ENCODE measurements at places on chromosomes 13 and 19. TPM values are rescaled to one million over a fixed set of nuclear protein-coding genes. Genes with fewer than 3 reads are reported as not detected.

The KIR2DL3 gene
- total RNA-seq, result not detected

The DACH1 gene
- 110 TPM for total RNA-seq

The NOVA2 gene
- total RNA-seq, result 163 TPM

The REEP6 gene
- total RNA-seq, result 21.5 TPM

The ZNF749 gene
- 23.3 TPM for total RNA-seq

The CASP14 gene
- total RNA-seq, result not detected

GRCh38 chr13:73011751-73012150 is 47.1 kb upstream of the KLF5 start:
- peaks cover 3% of the 10 kb centered on the region for H3K27me3 ChIP-seq
- H3K36me3 ChIP-seq, result no peaks in the 10 kb centered on the region
- DNase-seq, result no peak
- no peak overlapping the region for H3K4me3 ChIP-seq
- H3K27ac ChIP-seq, result no peak overlapping the region

DNA sequence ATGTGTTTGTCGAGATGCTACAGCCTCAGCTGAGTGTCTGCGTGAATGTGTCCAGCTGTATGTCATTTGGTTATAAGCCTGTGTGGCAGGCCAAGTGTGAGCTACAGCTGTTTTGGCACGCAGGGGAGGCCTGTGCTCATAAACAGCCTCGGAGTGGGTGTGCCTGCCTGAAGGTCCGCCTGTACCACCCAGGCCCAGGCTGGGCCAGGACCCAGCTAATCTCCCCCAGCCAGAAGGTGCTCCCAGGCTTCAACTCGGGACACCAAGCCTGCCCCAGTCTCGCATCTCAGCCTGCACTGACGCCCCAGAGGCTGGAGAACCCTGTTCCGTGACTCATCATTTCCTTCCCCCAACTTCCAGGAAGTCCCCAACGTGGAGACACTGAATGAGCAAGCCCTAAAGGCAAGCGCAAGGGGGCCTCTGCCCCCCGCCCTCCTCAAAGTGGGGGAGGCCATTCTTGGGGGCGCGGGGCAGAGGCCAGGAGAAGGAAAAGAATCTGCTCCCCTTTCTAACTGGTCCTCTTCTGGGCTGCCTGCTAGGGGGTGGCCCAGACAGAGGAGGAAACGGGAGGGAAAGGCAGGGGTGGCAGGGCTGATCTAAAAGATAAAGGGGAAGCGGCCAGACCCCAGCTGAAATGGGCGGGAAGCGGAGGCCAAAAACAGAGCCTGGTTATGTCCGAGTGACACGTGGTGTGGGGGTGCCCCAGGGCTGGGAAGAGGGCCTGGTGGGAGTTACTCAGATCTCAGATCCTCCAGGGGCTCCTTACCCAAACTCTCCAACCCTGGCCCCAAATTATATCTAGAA is 2.0 kb downstream of the SLC1A5 start:
- DNase-seq, result peak; percentile 37
- H3K4me1 ChIP-seq, result peaks cover 4% of the 10 kb centered on the region
- peaks cover 3% of the 10 kb centered on the region for H3K27me3 ChIP-seq
- H3K36me3 ChIP-seq, result no peaks in the 10 kb centered on the region
- H3K27ac ChIP-seq, result peak overlapping the region; percentile 39

DNA sequence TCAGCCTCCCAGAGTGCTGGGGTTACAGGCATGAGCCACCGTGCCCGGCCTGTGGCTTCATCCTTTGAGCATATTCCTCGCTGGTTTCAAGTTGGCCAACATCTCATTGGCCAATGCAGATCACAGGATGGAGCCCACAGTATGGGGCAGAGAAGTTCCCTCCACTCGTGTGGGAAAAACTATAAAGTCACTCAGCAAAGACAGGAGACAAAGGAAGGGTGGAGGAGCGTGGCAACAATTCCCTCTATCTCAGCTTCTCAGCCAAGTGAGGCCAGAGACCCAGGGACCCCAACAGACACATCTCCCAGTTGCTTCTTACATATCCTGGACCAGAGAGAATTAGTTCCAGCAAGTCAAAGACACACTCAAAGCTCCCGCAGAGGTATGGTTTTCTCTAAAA is 184.6 kb upstream of the SOX1 start:
- H3K4me3 ChIP-seq, result no peak overlapping the region
- H3K36me3 ChIP-seq, result peaks cover 4% of the 10 kb centered on the region
- H3K4me1 ChIP-seq, result peaks cover 4% of the 10 kb centered on the region
- DNase-seq, result no peak

DNA sequence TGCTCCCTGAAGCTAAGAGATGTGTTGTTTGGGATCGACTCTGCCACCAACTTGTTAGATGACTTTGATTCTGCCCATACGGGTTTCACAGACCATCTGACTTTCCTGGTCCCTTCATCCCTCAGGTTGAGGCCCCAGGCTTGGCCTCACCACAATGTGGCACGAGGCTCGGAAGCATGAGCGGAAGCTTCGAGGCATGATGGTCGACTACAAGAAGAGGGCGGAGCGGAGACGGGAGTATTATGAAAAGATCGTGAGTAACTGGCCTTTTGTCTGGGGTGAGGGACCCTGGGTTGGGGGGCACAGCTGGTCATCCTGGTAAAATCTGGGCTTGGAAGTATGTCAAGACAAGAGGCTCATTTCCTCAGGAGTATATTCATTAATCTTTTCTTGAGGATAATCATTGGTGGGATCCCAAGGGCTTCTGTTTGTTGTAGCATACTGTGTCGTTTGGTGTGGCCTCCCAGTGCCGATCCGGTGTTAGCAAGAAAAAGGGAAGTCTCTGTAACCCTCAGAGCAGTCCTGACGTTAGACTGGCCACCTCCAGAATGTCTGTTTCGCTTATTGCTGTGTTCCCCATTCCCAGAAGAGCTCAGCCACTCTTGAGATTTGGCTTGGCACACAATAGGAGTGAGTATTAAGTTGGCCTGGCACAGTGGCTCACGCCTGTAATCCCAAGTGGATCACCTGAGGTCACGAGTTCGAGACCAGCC is 1.4 kb downstream of the CLASRP start:
- peak overlapping the region; percentile 99 for H3K4me3 ChIP-seq
- H3K27me3 ChIP-seq, result peaks cover 4% of the 10 kb centered on the region
- DNase-seq, result no peak
- peaks cover 8% of the 10 kb centered on the region for H3K4me1 ChIP-seq
- H3K27ac ChIP-seq, result peak overlapping the region; percentile 89

DNA sequence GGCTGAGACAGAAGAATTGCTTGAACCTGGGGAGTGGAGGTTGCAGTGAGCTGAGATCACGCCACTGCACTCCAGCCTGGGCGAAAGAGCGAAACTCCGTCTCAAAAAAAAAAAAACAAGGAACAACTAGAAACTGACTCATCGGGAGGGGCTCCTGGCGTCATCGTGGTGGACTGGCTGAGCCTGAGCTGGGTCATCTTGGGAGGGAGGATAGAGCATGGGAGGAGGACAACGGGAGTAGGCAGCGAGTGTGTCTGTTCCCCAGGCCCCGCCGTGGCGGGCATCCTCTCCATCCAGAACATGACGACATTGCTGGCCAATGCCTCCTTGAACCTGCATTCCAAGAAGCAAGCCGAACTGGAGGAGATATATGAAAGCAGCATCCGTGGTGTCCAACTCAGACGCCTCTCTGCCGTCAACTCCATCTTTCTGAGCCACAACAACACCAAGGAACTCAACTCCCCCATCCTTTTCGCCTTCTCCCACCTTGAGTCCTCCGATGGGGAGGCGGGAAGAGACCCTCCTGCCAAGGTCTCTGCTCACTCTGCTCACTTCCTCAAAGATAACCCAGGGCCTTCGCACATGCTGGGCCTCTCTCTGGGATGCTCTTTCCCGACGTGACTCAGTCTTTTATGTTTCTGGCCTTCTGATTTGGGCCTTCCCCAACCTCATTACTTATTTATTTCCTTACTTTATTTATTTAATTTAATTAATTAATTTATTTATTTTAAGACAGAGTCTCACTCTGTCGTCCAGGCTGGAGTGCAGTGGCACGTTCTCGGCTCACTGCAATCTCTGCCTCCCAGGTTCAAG is 16.6 kb downstream of the DDX39A start:
- H3K27ac ChIP-seq, result no peak overlapping the region
- no peak overlapping the region for H3K4me3 ChIP-seq
- no peaks in the 10 kb centered on the region for H3K4me1 ChIP-seq
- no peaks in the 10 kb centered on the region for H3K36me3 ChIP-seq
- no peak for DNase-seq

GRCh38 chr13:74629985-74630384 is 495.8 kb upstream of the KLF12 start:
- no peak overlapping the region for H3K27ac ChIP-seq
- H3K4me3 ChIP-seq, result no peak overlapping the region
- DNase-seq, result no peak
- H3K4me1 ChIP-seq, result no peaks in the 10 kb centered on the region
- no peaks in the 10 kb centered on the region for H3K27me3 ChIP-seq

All from glutamatergic neuron (in vitro differentiated cells).